Stimulated activated naive CD4-positive, alpha-beta T cell (primary cell): ENCODE measurements at places on chromosomes 4 and X.
A peak's percentile ranks its signal among the peaks of the same experiment; 100 is the strongest.

GRCh38 chrX:97987979-97988378 lies 1104.3 kb downstream of the RPA4 start:
- DNase-seq, result no peak

- no peak for DNase-seq
These were observed 45.5 kb downstream of the PRDM5 start for GRCh38 chr4:120877021-120877420.

- no peak for DNase-seq
These were observed 997.2 kb upstream of the SLIT2 start for GRCh38 chr4:19254486-19254885.

- no peak for DNase-seq
These were observed 57.2 kb downstream of the STBD1 start for GRCh38 chr4:76363556-76364290.

GRCh38 chr4:182764642-182765041 lies 152.5 kb downstream of the DCTD start:
- no peak for DNase-seq

DNA sequence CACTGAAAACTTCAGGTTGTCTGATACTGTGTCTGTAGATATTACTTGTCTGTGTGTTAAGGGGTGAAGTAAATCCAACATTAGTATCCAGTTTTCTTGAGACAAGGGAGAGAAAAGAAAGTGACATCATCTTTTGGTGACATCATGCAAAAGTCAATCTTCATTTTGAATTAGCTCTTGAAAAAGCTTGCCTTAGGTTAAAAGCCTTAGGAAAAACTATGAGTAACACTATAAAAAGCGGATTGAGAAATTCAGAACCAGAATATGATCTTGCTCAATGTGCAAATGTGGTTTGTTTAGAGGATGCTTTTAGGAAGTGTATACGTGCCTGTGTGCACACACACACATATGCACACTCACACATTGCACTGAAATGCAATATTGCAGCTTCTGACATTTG lies 345.8 kb upstream of the CASK start:
- no peak for DNase-seq

GRCh38 chrX:109601486-109601885 lies 23.5 kb downstream of the KCNE5 start:
- DNase-seq, result no peak

- DNase-seq, result no peak
These were observed 152.2 kb downstream of the SH3KBP1 start for GRCh38 chrX:19735244-19735643.

DNA sequence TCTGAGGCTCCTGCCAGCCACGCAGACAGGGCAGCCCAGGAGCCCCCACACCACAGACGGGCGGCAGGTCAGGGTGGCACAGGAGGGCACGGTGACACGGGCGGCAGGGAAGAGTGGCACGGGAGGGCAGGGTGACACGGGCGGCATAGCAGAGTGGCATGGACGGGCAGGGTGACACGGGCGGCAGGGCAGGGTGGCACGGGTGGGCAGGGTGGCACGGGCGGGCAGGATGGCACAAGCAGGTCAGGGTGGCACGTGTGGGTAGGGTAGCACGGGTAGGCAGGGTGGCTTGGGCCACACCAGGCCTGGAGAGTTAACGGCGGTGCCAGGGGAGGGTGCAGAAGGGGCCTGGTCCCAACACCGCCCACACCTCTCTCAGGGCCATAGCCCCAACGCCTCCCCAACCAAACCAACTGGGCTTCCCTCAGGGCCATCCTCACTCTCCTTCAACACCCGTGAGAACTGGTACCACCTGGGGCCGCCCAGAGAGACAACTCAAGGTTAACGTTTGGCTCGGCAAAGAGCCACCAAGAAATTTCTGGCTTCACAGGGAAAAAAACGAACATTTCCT lies 3.4 kb downstream of the CTBP1 start:
- DNase-seq, result no peak

- DNase-seq, result no peak
These were observed 679.9 kb upstream of the MAGEB2 start for GRCh38 chrX:29535212-29536162.

- no peak for DNase-seq
These were observed 9.0 kb upstream of the SLC26A1 start for GRCh38 chr4:1002131-1002630.

- no peak for DNase-seq
These were observed 11.2 kb upstream of the PRDX4 start for GRCh38 chrX:23656091-23656490.

DNA sequence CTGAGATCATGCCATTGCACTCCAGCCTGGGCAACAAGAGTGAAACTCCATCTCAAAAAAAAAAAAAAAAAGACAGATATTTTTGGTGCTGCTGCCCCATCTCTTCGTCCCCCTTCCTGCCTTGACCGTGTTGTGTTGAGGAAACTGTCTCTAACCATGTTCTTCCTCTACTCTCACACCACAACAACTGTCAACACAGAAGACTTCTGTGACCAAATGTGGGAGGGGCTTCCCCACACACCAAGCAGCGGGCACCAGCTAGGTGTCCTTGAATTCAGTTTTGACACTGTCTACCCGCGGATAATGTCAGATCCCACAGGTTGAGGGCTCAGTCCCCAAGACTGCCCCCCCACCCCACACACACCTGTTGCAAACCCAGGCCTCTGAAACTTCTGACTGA lies 104.7 kb upstream of the BCOR start:
- DNase-seq, result no peak

DNA sequence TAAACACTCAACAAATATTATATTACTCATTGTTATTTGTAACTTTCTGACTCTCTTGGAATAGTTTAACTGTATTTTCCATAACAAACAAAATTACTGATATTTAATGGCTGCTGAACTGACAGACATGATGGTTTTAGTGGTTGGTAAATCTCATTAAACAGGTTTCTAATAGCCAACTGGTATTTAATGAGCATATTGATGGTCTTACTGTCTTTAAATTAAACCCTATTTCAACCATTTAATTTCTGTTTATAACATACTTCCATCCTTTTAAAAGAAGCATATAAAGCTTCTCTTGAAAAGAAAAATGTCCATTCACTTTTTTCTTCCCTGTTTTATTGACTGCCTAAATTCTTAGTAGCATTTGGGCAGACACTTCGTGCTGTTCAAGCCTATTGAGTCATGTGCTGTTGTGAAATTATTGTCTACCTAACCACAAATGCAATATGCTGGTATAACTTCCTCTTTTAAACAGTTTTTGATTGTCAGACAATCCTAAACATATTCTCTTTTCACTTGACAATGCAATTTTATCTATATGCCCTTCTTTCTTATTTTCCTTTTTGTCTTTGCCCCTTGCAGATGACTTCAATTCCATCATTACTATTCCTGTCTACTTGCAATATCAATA lies 163.9 kb upstream of the SLC7A11 start:
- DNase-seq, result no peak

- no peak for DNase-seq
These were observed 127.8 kb downstream of the BCOR start for GRCh38 chrX:39969819-39970504.

DNA sequence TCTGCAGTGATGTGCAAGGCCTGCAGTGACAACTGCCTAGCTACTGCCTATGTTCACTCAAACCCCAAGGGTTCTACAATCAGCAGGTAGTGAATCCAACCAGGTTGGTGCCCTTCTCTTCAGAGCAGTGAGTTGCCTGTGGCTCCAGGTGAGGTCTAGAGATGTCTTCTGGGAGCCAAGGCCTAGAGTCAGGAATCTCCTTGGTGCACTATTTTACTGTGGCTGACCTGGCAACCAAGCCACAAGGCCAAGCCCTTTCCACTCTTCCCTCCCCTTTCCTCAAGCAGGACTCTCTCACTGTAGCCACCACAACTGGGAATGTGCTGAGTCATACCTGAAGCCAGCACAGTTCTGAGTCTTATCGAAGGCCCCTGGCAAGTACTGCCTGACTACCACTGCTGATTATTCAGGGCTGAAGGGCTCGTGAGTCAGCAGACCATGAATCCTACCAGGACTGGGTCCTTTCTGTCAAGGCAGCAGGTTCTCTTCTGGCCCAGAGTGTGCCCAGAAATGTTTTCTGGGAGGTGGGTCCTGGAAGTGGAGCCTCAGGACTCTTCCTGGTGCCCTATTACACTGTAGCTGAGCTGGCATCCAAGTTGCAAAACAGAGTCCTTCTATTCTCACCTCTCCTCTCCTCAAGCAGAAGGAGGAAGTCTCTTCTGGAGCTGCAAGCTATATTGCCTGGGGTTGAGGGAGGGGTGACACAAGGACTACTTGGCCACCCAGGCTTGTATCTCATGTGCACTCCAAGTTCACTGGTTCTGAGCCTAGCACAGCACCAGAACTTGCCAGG lies 111.6 kb downstream of the BTC start:
- DNase-seq, result no peak

GRCh38 chrX:150486011-150486410 lies 82.4 kb upstream of the MTM1 start:
- peak; percentile 32 for DNase-seq

- no peak for DNase-seq
These were observed 161.2 kb upstream of the AGTR2 start for GRCh38 chrX:116009346-116009745.

DNA sequence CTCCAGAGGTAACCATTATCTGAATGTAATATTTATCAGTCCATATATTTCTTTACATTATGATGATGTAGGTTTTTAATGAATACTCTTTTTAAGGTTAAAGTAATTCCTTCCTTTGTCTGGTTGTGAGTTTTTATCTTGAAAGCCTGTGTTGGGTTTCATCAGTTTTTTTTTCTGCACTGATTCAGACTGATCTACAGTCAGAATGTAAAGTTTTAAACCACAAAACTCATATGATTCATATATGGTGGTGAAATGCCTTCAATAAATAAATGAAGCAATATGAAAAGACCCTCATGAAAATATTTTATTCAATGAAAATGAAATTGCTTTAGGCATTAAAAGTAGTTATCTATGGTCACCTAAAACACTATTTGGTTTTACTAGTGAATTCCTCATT lies 47.1 kb downstream of the SORBS2 start:
- DNase-seq, result no peak

DNA sequence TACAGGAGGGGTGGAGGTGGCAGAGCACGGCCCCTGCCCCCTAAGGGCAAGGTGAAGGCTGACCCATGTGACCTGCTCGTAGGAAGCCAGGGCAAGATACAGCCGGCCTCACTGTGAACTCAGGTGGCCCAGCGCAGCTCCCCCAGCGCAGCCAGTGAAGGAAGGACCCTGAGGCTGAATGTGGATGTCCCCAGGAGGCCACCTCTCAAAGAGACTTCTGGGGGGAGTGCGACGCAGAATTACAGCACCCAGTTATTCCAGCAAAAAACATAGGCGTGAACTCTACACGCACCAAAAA lies 52.6 kb downstream of the ZFYVE28 start:
- DNase-seq, result no peak

- DNase-seq, result no peak
These were observed 117.2 kb downstream of the SH3RF1 start for GRCh38 chr4:169153481-169154087.

DNA sequence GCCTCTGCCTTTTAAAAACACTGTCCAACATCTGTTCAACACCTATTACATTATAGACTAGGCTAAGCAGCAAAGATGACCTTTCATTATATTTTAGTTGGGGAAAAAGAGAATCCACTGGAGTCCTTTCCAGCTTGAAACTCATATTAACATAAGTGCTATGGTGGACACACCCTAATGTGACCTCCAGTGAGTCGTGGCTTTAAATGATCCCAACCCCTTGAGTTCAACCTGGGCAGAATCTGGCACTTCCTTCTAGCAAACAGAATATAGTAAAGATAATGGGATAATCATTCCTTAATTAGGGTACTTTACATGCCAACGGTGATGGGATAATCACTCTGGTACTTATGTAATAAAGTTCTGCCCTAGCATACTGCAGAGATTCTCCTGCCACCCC lies 162.6 kb downstream of the MAB21L2 start:
- DNase-seq, result no peak

DNA sequence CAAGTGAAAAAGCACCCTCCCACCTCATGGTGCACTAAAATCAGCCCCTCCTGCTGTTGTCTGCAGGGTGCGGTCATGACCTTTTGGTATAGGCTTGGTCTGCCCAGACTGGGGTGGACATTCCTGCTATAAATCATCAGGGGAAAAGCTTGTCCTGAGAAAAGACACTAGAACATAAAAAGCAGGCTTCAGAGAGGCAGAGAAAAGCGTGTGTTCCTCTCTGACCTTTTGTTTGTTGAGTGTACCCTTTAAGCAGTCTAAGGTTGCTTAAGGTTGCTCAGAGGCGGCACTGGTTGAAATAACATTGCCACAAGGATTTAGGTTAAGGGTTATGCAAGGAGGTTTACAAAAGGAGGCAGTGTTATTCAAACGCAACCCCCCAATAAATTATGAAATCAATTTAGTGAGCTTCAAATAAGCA lies 43.5 kb downstream of the CCDC158 start:
- no peak for DNase-seq

GRCh38 chr4:74190919-74191397 lies 33.0 kb downstream of the MTHFD2L start:
- DNase-seq, result no peak

GRCh38 chr4:76993787-76994641 lies 44.5 kb downstream of the SEPTIN11 start:
- peak; percentile 62 for DNase-seq

GRCh38 chr4:78292341-78292740 lies 235.2 kb downstream of the FRAS1 start:
- no peak for DNase-seq

- DNase-seq, result no peak
These were observed 29.8 kb downstream of the FAM149A start for GRCh38 chr4:186134257-186134656.

DNA sequence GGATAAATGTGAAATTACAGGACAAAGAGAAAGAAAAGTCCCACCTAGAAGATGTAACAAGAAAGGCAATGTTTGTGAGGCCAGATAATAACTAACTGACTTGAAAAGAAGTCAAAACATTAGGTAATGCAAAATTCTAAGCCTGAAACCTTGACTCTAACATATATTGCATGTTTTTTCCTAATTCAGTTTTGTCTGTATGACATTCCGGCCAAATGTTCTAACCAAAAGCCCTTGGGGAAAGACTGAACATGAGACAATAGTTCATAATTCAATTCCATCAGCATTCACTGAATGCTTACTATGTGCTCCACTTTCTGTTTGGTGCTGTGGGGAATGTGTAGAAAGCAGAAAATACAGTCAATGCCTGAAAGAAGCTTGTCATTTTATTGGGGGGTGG lies 84.8 kb upstream of the PLAC1 start:
- DNase-seq, result no peak

GRCh38 chr4:85932500-85933290 lies 427.2 kb downstream of the MAPK10 start:
- DNase-seq, result no peak

- no peak for DNase-seq
These were observed 211.4 kb downstream of the FSTL5 start for GRCh38 chr4:161952382-161952781.
